ENCODE measurements at places on chromosomes 5 and 9.

DNA sequence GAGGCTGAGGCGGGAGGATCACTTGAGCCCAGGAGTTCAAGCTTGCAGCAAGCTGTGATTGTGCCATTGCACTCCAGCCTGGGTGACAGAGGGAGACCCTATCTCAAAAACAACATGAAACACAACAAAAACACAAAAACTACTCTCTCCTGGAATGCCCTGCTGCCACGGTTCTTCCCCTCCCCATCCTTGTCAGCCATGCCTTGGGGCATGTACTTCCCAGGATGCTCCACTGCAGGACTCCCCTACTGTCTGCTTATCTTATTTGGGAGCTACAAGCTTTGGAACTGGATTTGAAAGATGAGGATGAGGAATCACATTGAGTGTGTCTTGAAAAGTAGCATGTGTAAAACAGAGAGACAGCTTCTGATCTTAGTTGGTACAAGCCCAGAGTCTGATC lies 40.1 kb upstream of the KIAA1958 start:
- no peak for DNase-seq

DNA sequence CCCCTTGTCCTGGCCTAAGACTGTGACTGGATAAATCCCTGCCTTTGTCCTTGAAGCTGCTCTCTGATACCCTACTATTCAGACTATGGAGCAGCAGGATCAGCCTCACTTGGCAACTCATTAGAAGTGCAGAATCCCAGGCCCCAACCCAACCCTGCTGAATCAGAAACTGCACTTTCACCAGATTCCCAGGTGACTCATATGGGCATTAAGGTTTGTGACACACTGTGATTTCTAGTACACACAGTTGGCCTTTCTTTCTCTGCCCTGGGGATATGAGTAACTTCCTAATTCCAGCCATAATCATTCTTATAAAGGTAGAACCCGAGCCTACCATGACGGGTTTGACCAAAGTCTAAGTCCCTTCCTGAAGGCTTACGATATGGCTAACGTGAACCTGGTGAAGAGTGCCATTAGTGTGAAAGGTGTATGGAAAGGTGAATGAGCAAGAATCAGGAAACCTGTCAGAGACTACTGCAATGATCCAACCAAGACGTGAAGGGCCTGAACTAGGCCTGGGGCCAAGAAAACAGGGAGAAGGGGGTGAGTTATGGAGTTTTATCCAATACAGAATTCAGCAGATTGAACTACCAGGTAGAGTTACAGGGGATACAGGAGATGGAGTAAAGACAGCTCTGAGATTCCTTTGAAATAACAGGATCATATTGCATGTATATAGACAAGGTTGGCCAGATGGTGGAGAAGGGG lies 533.0 kb downstream of the BNC2 start:
- DNase-seq: peak; percentile 77

GRCh38 chr5:135372654-135373381 lies 26.2 kb downstream of the MACROH2A1 start:
- DNase-seq: no peak

DNA sequence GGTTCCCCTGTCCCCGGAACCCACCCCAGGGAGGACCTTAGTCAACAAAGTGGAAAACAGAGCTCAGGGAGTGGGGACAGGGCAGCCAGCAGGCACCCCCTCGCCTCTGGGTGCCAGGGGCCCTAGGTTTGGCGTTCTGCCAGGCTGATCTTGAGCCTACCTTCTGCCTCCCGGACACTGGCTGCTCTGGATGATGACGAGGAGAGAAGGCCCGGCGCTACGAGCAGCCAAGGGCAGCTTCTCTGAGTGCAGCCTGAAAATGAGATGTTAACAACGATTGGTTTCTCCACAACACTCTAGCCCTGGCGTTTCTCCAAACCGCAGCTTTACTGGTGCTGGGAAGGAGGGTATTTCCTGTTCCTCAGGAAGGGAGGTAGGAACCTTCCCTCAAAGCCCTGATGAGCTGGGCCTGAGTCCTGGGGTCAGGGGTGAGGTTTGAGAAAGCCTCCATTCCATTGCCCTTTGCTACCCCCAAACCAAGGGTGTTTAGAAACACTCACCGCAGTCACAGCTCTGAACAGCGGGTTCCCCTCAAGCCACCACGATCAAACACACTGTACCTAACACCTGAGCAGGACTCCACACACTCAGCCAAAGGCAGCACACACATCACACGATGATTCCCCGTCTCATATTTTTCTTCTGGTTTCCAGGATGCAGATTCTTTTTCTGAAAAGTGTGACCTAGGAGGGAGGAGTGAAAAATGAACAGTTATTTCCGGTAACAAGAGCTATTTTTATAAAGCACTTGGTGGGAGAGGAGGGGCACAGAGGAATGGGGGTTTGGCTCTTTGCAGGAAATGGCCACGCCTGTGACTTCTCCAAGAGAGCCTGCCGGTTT lies at the start of gene STING1:
STING1 (minus strand) TSS at position 709 of the 840 bp plus-strand sequence. CDS start 1,054 bp downstream, outside the sequence.
- peak; percentile 94 for DNase-seq

GRCh38 chr5:6861667-6862066 lies 148.4 kb downstream of the TENT4A start:
- no peak for DNase-seq

GRCh38 chr5:170056561-170057267 lies 49.0 kb upstream of the FOXI1 start:
- no peak for DNase-seq

DNA sequence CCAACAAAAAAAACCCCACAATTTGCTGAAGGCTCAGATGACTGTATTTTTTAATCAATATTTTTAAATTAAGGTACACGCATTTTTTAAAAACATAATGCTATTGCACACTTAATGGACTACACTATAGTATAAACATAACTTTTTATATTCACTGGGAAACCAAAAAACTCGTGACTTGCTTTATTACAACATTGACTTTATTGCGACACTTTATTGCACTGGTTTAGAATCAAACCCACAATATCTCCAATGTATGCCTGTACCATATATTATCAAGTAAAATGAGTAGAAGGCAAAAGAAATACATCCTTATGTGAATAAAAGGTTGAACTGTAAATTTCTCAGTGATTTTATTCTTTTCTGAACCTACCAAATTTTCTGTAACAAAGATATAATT lies 53.7 kb downstream of the RICTOR start:
- no peak for DNase-seq

GRCh38 chr9:128995791-128996190 lies 32.3 kb downstream of the SH3GLB2 start:
- no peak for DNase-seq

DNA sequence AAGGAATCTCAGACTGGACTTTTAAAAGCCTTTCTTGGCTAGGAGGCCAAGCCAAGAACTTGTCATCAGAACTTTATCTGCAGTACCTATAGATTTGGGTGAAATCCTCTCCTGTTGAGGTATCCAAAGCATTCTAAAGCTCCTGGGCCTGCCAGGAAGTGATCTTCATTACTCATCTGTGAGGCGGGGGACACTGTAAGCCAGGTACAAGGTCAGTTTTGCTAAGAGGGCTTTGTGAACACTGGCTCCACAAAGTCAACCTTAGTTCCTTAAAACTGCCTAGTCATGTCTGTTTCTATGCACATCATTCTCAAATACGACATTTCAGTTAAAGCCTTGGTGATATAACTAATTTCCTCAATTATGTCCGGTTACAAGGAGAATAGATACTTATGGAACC lies 236.7 kb downstream of the PIK3R1 start:
- no peak for DNase-seq

DNA sequence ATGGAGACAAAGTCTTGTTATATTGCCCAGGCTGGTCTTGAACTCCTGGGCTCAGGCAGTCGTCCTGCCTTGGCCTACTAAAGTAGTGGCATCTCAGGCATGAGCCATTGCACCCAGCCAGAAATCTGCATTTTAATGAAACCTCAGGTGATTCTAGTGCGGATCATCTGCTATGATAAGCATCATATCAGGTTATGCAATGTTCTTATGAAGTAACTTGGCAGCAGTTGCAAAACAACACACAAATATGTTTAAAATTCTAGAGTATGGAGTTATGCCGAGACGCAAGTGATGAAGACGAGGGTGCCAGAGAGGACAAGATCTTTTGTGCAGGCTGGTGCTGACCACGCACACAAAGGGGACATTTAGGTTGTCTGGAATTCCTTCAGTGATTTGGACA lies 153.2 kb upstream of the MEF2C start:
- no peak for DNase-seq
